ENCODE measurements at places on chromosomes 13 and 19.
A peak's percentile ranks its signal among the peaks of the same experiment; 100 is the strongest.

DNA sequence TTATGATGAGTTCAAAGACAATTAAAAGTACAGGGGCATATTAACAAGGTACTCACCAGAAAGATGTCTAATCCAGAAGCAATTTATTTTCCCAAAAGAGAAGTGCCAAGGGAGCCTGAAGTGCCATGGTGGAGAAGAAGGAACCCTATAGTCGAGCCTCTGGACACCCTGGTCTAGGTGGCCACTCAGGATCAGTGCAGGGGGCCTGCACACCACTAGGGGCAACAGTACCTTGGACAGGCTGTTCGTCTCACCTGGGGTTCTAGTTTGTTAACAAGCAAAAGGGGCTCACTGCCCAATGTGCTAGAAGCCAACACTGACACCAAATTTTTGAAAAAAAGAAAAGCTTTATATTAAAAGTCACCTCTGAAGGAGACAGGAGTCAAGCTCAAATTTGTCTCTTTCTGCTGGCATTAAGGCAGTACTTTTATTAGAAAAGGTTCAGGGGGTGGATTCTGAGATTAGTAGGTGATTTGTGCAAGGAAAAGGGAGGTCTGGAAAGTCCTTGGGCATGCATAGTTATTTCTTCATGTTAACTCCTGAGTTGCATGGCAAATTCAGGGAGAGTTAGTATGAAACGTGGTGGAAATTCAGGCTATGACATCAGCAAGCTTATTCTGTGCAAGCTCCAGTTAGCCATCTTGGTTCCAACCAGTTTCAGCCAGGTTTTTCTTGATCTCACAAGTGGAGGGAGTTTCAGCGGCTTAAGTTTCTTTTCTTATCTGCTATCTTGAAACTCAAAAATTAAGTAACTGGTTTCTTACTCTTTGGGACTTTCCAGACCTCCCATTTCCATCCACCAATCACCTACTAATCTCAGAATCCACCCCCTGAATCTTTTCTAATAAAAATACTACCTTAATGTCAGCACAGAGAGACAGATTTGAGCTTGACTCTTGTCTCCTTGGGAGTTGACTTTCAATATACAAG, 884 bp upstream of the CBY2 start:
- DNase-seq = no peak

DNA sequence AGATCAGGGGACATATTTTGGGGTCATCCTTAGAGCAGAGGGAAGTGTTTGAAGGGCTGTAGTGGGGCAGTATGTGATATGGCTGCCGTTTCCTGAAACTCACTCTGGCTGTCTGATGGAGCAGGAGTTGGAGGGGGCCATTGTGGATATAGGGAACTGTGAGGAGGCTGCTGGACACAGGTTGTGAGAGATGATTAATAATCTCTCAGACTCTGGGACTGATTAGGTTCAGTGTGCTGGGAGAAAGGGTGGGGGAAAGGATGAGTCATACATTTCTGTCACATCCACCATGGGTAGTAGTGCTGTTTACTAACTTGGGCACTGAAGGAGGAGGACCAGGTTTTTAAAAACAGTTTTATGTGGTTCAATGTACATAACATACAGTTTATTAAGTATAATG, 4.8 kb downstream of the B3GLCT start:
- DNase-seq = no peak

- DNase-seq = no peak
Measured at GRCh38 chr19:18809149-18809868, 18.2 kb upstream of the COMP start.

DNA sequence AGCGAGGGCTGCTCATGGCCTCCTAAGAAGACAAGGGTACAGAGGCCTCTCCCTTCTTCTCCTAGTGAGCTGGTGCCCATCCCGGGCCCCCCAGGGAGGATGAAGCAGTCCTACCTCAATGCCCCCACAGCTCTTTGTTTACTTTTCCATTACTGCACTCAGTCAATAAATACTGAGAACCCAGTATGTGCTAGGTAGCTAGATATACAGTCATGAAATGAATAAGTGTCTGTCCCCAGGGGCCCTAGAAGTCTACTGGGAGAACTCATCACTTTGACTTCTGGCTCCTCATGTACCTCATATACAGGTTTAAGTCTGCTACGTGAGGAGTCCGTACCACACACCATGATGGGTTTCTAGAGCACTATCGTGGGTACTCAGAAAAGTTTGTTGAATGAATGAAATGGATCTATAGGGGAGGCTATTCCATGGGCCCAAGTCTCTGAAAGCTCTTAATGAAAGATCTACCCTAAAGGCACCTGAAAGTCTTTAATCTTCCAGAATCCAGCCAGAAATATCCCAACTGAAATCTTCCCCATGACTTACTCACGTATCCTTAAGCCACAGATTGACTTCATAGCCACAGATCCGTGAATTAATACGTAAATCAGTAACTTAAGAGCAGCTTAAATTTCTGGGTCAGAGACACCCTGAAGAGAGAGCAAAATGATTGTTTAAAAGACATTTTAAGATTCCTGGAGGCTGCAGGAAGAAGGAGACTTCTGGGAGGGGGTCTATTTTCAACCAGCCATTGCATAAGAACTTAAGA, 51.6 kb upstream of the POMP start:
- DNase-seq = no peak

DNA sequence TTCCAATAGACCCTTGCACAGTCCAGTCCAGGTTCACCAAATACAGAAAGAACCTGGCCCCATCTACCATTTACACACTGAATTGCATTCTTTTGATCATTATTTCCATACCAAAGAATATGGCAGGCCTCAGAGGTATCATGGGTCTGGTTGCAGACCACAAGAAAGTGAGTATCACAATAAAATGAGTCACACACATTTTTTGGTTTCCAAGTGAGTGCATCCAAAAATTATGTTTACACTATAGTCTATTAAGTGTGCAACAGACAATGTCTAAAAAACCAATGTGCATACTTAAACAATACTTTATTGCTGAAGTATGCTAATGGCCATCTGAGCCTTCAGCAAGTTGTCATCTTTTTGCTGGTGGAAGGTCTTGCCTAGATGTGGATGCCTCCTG, 105.3 kb downstream of the SPACA7 start:
- DNase-seq = no peak

DNA sequence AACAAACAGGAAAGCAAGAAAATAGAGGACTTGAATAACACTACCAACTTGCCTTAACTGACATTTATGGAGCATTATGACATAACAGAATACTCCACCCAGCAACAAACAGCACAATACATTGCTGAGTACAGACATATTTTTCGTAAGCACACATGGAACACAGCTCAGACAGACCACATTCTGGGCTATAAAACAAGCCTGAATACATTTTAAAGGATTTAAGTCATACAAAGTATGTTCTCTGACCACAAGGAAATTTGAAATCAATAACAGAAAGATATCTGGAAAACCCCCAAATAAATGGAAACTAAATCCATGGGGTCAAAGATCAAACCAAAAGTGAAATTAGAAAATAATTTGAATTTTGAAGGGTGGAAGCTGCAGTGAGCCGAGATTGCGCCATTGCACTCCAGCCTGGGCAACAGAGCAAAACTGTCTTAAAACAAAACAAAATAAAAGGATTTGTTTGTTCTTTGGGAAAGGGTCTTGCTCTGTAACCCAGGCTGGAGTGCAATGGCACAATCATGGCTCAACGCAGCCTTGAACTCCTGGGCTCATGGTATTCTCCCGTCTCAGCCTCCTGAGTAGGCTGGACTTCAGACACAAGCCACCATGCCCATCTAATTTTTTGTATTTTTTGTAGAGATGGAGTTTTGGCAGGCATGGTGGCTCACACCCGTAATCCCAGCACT, 5.6 kb downstream of the ZDHHC20 start:
- DNase-seq = no peak

DNA sequence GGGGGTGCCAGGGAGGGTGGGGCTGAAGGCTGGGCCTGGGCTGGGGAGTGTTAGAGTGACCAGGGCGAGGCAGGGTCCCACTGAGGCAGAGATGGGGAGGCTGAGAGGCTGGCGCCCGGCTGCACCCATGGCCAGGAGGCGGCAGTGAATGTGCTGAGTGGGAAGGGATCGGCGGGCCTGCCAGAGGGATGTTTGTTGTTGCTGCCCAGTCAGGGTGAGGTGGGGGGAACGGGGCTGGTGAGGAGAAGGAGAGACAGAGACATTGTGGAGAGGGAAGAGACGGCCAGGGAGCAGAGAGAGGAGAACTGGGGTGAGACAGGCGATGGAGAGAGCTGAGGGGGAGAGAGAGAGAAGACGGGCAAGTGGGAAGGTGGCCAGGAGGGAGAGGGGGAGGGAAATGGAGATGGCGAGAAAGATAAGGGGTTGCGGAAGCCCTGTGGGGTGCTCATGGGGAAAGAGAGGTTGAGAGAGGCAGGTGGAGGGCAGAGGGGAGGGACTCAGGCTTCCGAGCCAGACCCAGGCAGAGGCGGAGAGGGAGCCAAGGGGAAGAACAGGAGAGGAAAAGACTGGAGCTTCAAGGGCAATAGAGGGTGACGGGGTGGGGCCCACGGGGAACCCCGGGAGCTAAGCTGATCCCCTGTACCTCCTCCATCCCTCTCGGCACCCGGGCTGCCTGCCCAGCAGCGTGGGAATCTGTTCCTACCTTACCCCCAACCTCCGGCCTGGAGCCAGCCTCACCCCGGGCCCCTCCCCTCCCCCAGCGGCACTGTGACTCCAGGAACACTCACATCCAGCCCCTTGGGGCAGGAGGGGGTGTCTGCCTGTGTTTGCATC, 690 bp upstream of the B3GNT8 start:
- DNase-seq = no peak

DNA sequence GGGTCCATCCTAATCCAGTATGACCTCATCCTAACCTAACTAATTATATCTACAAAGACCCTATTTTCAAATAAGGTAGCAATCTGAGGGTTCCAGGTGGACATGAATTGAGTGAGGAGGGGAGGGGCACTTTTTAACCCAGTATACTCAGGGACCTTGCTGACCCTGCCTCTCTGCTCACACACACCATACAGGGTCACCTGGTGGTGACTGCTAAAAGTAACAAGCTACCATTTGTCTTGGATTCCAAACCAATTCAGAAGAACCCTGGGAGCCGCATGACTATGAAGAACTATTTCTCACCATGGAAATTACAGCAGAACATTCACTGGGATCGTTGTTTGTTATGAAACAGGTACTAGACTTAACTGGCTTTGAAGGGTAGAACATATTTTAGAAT, 151.9 kb downstream of the LACC1 start:
- DNase-seq = no peak

GRCh38 chr13:78020861-78021260, 102.2 kb upstream of the EDNRB start:
- DNase-seq = no peak

GRCh38 chr13:80100636-80101035, 240.3 kb downstream of the SPRY2 start:
- no peak for DNase-seq

- no peak for DNase-seq
Measured at GRCh38 chr19:1650650-1651567, 1.5 kb downstream of the TCF3 start.

GRCh38 chr19:30895946-30896345, 453.3 kb downstream of the TSHZ3 start:
- DNase-seq = no peak

- DNase-seq = no peak
Measured at GRCh38 chr19:2468596-2468995, 7.3 kb upstream of the GADD45B start.

DNA sequence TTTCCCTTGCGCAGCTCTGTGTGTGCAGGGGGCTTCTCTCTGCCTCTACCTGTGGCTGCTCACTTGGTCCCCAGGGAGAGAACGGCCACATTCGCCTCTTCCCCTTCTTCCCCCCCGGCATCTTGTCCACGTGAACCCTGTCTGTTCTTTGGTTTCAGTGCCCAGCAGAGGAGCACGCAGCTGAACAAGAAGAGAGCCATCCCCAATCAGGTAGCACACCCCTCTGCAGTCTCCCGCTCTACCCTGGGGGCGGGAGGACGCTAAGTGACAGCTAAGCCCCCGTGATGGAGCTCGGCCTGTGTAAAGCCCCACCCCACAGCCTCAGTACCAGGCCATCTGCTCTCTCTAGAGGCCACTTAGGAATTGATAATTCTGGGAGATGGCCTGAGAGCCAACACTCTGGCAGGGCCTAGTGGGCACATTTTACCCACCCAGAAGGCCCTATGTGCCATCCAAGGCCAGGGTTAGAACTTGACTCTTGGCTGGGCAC, 30.2 kb downstream of the TMED1 start:
- no peak for DNase-seq

GRCh38 chr19:33720691-33721682, 75.7 kb upstream of the KCTD15 start:
- DNase-seq = no peak

GRCh38 chr13:28171266-28171665, 32.9 kb downstream of the PAN3 start:
- no peak for DNase-seq

DNA sequence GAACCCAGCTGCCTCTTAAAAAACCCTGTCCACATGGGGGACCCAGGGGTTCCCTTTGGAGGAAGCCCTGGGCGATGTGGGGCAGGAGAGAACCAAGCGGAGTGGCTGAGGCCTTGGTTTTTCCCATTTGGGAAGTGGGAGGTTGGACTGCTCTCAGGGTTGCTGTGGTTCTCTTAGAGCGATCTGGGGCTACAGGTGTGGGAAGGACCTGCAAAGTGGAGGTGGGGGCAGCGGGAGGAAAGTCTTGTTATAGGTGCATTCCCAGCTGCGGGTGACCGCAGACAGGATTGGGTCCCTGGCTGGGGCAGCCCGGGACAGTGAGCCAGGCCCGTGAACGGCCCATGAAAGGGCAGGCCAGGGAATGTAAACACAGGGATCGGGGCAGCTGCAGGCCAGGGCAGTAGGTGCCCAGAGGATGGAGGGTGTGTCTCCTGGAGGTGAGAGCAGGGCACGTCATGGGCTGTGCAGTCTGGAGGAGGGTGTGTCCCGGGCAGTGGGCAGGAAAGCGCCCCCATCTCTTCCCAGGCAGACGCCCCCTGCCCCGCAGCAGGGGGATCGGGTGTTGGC, 814 bp downstream of the SLC25A23 start:
- no peak for DNase-seq

DNA sequence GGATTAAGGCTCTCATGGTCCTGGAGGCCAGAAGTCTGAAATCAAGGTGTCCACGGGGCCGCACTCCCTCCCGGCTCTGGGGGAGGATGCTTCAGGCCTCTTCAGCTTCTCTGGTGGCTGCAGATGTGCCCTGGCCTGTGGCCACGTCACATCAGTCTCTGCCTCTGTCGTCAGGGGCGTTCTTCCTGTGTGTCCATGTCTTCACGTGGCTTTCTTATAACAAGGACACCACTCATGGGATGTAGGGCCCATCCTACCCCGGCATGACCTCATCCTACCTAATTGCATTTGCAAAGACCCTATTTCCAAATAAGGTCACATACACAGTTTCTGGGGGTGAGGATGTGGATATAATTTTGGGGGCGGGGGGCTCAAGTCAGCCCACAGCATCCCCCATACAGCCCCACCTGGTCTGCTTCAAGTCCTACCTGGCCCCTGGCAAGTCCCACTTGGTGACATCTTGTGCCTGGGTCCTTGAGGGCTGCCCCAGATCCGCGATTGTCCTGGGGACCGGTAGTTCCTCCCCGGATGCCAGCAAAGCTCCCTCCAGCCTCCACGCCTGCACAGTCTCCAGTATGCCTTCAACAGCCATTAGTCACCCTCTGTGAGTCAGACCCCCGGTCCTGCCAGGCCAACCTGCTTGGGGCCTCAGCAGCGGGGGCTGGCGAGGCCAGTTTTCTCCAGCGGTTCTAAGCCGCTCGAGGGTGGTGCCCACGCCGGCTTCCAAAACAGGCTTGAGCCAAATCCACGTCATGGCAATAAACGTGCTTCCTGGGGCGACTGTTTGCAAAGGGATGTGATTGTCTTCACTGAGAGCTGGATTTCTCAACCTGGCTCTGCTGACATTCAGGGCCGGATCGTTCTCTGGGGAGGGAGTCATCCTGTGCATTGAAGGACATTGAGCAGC, 32.2 kb downstream of the MYO9B start:
- peak; percentile 71 for DNase-seq
